BJ (cell line): ENCODE measurements at places on chromosomes 11 and 22. TPM values are rescaled to one million over a fixed set of nuclear protein-coding genes. Genes with fewer than 3 reads are reported as not detected.

Gene HEPN1
- polyA plus RNA-seq = not detected in 2 replicates

Gene TMEM191C
- polyA plus RNA-seq = 1.2 and 2.0 TPM in 2 replicates

GRCh38 chr22:39712751-39713525, 142.4 kb downstream of the CACNA1I start:
- DNase-seq = no peak

GRCh38 chr11:119461229-119461963, 38.4 kb upstream of the THY1 start:
- no peak for DNase-seq

- DNase-seq = no peak
These were observed 40.1 kb upstream of the PPARA start for GRCh38 chr22:46110215-46110614.

DNA sequence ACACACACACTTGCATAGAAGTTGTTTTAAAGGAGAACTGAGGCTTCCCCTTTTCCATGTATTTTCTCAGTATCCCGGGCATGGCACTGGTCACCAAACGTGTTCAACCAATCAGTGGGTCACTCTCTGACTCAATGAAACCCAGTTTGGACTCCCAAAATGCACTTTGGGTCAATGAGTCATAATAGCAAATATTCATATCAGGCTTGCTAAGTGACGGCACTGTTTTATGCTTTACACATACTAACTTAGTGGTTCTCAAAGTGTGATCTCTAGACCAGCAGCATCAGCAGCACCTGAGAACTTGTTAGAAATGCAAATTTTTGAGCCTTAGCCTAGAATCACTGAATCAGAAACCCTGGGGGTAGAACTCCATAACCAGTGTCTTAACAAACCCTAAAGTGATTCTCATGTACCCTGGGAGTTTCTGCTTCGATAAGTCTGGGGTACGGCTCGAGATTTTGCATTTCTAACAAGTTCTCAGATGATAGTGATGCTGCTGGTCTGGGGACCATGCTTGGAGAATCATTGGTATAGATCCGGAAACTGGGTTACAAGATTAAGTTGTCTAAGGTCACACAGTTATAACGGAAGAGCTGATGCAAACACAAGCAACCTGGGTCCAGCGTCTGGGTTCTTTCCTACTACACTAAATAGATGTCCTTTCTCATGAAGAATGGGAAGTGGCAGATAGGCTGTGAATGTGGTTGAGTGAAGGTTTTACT, 35.6 kb downstream of the ETS1 start:
- DNase-seq = no peak
